HFFc6 (cell line): ENCODE measurements at places on chromosomes 3 and 15.
A peak's percentile ranks its signal among the peaks of the same experiment; 100 is the strongest.

DNA sequence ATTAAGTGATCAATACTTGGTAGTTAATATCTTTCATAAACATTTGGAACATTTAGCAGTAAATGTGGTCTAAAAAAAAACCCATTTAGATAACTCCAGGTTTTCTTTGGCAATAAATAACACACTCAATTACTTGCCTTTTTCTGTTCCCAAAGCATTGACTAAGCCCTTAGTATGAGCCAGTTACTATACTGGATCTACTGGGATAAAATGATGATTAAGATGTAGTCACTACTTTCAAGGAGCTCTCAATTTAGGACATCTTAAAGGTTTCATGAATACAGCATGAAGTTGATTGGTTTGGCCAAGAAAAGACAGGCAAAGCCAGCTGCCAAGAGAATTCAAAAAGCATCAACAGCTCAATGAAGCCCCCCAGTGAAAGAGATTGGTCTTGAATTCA, 250.9 kb downstream of the EPHA3 start:
- no peak for DNase-seq

GRCh38 chr3:97658668-97659285, 105.8 kb upstream of the ARL6 start:
- peak; percentile 2 for DNase-seq

GRCh38 chr15:20345401-20345958, 196.1 kb downstream of the GOLGA6L6 start:
- DNase-seq, result no peak

DNA sequence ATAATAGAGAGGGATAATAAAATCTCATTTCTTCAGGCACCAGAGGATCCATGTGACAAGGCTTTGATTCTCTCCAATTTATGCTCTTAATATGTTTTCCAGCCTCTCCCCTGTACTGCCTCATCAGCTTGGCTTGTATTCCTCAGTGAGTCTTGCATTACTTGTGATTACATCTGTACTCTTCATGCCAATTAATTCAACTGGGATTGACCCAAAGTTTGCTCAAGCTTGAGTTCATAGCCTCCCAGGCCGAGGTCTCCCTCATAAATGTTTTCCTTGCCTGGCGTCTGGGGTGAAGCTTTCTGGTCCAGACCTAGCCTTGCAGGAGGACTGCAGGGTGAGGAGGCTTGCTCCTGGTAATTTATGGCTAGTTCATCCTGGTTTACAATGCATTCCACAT, 146.9 kb downstream of the CHST2 start:
- peak; percentile 12 for DNase-seq

DNA sequence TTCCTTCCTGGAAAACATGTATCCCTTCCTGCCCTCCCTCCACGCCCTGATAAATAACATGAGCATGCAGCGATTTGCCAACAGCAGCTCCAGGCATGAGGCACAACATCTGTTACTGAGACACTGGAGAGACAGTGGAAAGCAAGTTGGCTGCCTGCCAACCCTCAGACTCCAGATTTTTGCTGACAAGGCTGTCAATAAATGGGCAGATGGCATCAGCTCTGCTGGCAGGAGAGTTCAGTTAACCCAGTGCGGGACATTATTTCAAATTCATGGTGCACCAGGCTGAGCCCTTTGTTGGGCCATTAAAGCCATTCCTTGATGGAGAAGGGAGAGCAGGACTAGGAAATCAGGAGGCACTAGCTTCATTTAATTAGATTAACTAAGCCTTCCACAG, 293.3 kb downstream of the MEX3B start:
- no peak for DNase-seq

GRCh38 chr3:175612487-175613196, 753.5 kb downstream of the NAALADL2 start:
- DNase-seq, result no peak

DNA sequence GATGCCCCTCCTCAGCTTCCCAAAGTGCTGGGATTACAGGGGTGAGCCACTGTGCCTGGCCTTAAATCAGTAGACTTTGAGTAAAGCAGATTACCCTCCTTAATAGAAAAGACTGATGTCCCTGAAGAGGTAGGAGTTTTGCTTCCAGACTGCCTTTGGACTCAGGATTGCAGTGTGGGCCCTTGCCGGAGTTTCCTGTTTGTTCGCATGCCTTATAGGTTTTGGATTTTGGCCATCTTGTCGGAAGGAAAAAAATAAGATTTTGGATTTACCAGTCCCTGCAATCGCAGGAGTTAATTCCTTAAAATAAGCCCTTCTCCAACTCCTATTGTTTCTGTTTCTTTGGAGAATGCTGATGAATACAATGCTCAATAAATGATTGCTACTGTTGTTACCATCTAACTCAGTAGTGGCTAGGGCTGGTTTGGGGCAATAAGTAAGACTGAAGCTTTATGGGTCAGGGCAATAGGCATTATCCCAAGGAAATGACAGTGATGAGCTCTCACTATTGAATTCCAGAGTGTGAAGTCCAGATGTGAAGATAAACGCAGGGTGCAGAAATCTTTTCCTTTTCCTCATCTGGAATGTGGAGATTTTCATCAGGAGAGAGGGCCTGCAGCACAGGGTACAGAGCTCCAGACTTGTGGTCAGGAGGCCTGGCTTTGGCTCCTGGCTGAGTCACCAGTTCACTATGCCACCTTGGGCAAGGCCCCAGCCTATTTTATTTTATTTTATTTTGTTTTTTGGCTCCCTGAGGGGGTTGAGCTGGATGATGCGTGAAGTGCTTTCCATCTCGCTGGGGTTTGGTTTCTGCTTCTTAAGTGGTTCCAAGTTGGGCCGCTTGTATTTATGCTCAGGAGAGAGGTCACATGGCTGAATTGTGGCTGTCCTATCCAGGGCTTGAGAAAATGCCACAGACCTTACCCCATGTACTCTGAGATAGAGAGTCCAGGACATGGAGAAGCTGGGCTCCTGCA, 25.3 kb downstream of the FOXL2 start:
- DNase-seq, result peak; percentile 85

DNA sequence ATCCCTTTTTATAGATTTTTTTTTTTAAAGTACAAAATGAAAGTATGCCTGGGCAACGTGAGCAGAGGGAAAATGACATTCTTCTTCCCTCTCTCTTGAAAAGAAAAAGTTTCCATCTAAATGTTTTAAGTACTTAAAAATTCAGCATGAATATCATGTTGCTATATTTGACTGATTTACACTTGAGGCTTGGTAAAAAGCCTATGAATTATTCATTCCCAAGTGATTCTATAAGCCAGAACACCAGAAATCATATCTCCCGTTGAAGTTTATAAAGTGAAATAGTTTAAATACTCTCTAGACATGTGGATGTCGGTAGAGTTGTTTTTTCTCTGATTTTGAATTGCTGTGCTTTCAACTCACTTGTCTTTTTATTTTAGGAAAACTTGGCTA, 276.2 kb upstream of the RARB start:
- no peak for DNase-seq

DNA sequence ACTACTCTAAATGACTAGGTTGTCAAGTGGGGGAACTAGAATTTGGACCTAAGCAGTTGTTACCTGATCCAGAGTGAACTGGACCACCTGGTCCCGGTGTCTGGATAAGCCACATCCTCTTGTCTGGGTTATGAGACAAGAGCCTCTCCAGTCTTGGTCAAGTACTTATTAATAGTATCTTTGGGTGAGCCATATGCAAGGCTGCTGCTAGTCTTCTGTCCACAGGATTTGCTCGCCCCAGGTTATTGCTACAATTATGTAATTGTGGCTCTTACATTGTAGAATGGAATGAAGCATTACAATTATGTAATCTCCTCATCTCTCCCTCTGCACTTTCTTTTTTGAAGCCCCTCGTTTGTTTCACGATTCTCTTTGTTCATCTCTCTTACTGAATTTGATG, 24.0 kb upstream of the AGBL1 start:
- DNase-seq, result no peak

DNA sequence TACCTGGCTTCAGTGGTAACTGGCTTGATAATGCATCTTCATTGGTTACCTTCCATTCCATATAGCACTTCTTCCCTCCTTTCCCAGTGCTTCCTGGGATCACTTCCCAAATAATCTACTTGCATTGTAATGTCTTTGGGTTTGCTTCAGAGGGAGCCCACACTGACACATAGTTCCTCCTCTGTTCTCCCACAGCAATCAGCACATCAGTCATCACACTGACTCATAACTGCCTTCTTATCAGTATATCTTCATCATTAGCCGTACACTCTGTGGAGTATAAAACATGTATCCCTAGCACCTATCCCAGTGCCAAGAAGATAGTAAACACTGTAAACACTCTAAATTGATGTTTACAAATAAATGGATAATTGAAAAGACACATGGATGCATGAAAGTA, 91.4 kb upstream of the SCN10A start:
- DNase-seq, result peak; percentile 11

DNA sequence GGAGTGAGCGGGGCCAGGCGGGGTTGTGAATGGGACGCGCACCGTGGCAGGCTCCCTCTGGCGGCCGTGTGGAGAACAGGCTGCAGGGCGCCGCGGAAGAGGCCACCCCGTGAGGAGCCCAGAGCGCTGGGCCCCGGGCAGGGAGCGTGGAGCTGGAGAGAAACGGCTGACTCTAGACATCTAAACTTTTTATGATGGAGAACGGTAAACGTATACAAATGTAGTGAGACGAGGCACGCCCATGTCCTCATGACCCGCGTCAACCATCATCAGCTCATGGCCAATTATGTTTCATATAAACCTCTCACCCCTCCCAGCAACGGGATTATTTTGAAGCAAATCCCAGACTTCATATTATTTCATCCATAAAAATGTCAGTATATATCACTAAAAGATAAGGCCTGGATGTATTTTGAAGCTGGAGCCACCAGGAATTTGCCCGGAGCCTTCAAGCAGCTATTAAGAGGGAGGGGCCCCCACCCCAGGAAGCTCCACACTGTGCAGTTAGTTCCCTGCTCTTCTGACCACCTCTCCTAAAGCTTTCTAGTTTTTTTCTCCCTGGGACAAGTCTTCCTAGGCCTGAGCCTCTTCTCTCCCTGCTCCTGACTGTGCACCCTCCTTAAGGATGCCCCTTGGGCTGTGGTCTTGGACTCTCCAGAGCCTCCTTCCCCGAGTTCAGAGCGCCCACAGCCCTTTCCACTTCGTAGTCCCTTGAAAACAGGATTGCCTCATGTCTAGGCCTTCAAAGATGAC, 149.5 kb downstream of the SMAD6 start:
- DNase-seq, result peak; percentile 70

DNA sequence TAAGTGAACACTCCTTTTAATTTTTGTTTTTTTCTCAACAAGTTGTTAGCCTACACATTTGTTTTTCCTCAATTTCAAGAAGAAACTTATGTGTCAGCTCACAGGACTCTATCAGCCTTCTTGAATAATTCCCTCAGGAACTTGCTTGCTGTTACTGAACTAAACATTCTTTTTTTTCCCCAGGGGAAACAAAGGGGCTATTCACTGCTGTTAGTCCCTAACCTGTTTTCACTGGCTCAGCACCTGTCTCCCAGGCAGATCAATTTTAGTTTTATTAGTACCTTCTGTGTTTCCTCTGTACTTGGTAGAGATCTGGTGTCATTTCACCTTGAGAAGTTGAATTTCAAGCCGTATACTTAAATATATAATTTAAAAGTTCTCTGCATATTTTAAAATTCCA, 644.6 kb downstream of the CADM2 start:
- no peak for DNase-seq

- no peak for DNase-seq
These were observed 354.6 kb upstream of the ROPN1 start for GRCh38 chr3:124346487-124346886.

GRCh38 chr15:90412356-90413194, 24.5 kb downstream of the IQGAP1 start:
- peak; percentile 44 for DNase-seq

- DNase-seq, result no peak
These were observed 643 bp upstream of the LMCD1 start for GRCh38 chr3:8500989-8501370.

GRCh38 chr3:184731786-184732537, 20.1 kb upstream of the MAGEF1 start:
- no peak for DNase-seq

GRCh38 chr15:60391722-60392315, 6.0 kb downstream of the ANXA2 start:
- no peak for DNase-seq

DNA sequence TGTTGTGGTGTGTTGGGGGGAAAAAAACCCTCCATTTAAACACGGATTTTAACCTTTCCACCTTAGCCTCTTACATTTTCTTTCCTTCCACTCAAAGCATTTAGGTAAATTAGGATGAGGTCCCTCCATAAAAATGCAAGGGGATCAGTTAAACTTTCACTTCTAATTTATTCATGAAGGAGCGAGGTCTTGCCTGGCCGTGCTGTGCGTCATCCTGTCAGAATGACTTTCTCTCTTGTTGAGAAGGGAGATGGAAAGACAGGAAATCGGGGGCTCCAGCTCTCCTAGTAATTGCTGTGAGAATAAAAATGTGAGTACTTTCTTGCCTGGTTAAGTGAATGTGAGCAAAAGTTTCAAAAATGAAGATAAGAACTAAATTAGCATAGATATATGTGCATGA, 962.3 kb upstream of the NR2F2 start:
- no peak for DNase-seq

GRCh38 chr15:59736181-59736580, 47.1 kb upstream of the BNIP2 start:
- peak; percentile 4 for DNase-seq

DNA sequence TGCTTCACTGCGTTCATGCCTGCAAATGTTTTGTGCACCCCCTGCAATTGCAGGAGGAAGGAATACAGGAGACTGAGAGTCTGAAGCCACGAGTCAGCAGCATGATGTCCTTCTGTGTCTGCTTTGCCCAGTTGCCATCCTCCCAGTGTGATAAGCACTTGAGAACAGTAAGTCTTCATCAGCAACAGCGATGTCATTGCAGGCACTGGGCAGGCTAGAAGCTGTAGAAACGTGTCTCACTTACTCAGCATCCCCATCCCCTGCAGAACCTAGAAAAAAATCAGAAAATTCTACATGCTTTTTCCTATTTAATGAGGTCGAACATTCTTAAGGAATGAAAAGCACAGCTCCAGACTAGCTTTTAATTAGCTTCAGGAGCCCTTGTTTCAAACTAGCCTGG, 156.5 kb upstream of the LPP start:
- DNase-seq, result peak; percentile 75

- no peak for DNase-seq
These were observed 59.6 kb downstream of the EIF3J start for GRCh38 chr15:44596511-44597010.

GRCh38 chr3:177833332-177833731, 636.0 kb upstream of the TBL1XR1 start:
- DNase-seq, result no peak

- no peak for DNase-seq
These were observed 2.0 kb downstream of the PRSS50 start for GRCh38 chr3:46715507-46716175.

DNA sequence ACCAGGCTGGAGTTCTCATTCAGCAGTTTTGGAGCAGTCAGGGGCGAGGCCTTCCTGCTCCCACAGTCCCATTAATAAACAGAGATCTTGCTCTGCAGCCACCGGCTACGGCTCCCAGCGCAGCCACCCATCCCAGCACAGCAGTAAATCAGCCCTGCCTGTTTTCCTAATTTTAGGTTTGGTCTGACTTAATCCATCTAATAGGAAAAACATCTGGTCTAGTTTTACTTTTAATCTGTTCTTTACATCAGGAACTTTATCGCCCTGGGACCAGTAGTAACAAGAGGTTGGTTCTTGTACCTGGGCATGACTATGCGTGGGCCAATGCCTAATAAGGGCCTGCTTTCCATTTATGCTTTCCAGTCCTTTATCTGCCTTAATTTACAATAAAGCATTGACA, 264.0 kb upstream of the DPH6 start:
- no peak for DNase-seq

GRCh38 chr3:51389423-51390183, 1.5 kb upstream of the RBM15B start:
- peak; percentile 22 for DNase-seq
